ENCODE measurements at places on chromosomes 5 and 9. TPM values are rescaled to one million over a fixed set of nuclear protein-coding genes. Genes with fewer than 3 reads are reported as not detected.

Gene DRD1
- total RNA-seq: not detected

GRCh38 chr5:133744051-133744959 is 132.0 kb upstream of the FSTL4 start:
- no peak overlapping the region for H3K4me3 ChIP-seq
- no peak for DNase-seq
- H3K27me3 ChIP-seq: no peaks in the 10 kb centered on the region
- no peaks in the 10 kb centered on the region for H3K36me3 ChIP-seq

GRCh38 chr5:98735806-98736507 is 37.5 kb upstream of the RGMB start:
- H3K4me1 ChIP-seq: no peaks in the 10 kb centered on the region
- DNase-seq: no peak

- H3K4me1 ChIP-seq: peaks cover 31% of the 10 kb centered on the region
- no peaks in the 10 kb centered on the region for H3K36me3 ChIP-seq
- H3K4me3 ChIP-seq: no peak overlapping the region
Measured at GRCh38 chr5:154194345-154195329, 4.1 kb downstream of the GALNT10 start.

- no peaks in the 10 kb centered on the region for H3K36me3 ChIP-seq
- H3K27ac ChIP-seq: peak overlapping the region; percentile 72
- no peaks in the 10 kb centered on the region for H3K27me3 ChIP-seq
- H3K4me1 ChIP-seq: peaks cover 13% of the 10 kb centered on the region
- H3K4me3 ChIP-seq: peak overlapping the region; percentile 44
Measured at GRCh38 chr9:121075251-121076036, 689 bp downstream of the CNTRL start.

All from body of pancreas (tissue), 4 donors.